ENCODE measurements at places on chromosomes 2 and 18.

- DNase-seq = no peak
Observed at GRCh38 chr2:210956101-210956500, 399.7 kb downstream of the CPS1 start.

- DNase-seq = no peak
Observed at GRCh38 chr2:136407952-136408318, 290.0 kb upstream of the CXCR4 start.

DNA sequence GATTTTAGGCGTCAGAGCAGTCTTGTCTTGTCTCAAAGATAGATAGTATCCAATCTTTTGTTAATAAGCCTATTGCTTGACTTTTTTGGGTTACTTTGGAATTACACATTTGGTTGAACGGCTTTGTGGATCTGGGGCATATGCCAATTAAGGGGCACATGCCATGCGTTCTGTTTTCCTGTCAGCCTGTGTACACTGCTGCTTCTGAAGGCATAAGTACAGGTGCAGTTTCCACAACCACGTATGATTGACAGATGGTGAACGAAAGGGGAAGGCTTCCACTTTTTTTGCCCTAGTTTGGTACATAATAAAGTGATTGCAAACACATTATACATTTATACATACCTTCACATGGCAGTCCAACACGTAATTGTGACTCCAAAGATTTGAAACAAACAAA lies 102.3 kb downstream of the RAPH1 start:
- DNase-seq = no peak

DNA sequence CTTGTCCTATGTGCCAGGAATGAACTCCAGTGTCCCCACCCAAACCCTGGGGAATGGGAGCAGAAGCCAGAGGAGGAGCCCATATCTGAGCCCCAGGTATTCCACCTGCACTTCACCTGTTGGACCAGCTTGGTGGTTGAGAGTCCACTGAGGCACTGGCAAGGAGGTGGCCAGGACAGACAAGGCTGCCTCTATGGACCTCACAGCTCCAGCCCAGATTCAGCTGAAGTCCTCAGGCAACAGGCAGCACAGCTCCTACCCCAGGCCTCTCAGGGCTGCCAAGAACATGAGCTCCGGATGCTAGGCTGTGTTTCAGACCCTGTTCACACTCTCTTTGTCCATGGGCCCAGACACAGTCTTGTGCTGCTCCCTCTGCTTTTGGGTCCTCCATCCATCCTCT lies 2.9 kb upstream of the IL1F10 start:
- DNase-seq = no peak

- no peak for DNase-seq
Observed at GRCh38 chr2:3959372-3959771, 256.0 kb downstream of the DCDC2C start.

DNA sequence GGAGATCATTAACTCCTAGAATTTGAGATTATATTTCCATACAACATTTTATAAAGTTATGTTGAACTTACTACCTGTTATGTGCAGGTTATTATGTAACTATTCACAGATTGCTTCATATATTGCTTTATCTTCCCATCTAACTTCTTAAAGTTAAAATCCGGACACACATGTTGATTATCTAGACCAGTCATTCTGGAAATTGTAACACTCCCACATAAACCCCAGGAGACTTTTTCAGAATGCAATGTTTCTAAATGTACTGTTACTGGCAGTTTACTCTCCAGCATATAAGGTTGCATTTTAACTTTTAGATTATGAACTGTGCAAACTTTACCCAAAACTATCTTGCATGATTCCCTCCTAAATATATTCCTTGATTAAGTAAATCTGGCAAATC lies 70.5 kb upstream of the FAM117B start:
- no peak for DNase-seq

- DNase-seq = no peak
Observed at GRCh38 chr2:85766229-85766628, 12.4 kb downstream of the ATOH8 start.

DNA sequence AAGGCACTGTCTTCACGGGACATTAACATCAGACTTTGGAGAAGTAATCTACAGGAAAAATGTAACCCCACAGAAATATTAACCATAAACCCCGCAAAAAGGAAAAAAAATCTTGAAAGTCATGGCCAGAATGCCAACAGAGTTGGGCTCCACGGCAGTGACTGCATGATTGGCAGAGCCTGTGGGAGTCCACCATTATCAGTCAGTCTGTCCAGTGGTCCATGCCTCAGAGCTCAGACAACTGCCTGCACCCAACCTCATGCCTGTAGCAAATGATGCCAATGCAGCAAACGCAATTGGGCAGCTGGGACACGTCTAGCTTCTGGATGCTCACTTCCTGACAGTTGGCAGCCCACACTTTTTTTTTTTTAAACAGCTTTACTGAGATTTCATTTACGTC lies 5.1 kb upstream of the PPIG start:
- no peak for DNase-seq

DNA sequence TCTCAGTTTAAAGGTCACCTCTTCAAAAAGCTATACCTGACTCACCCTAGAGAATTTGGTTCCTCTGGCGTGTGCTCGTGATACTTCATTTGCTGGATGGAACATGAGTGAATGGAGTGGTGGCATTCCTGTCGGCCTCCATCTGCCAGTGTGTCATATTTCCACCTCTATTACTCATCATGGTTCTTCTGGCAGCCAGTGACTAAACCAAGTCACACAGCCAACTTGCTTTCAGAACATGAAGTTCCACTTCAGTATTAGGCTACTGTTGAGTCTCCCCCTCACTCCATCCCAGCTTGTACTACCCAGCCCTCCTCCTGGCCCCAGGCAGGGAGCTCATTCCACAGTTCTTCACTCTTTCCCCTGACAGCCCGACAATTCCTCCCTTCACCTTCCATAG lies 169.8 kb downstream of the MREG start:
- no peak for DNase-seq

DNA sequence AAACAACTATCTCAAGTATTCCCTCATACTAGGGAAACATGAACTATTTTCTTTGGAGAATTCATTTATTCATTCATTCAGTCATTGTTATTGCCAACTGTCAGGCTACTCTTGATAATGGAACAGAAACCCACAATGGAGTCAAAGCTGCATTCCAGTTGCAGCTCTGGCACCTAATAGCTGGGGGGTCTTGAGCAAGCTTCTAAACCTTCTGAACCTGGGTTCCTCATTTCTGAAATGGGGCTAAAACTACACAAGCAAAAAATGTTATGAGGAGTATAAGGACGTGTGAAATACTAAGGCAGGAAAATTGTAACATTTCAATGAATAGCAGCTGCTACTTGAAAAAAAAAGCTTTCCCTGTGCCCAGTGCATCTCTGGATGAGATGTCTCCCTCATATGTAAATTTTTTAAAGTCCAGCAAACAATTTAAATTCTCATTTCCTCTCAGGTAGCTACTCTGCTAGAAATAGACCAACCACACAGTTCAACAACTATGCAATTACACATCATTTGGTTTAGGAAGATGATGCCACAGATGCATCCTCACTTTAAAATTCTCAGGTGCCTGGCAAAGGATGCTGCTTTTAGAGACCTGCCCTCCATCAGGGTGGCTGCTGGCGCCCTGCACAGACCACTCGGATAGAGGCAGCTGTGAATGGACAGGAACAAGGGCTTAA lies 38.5 kb downstream of the SPRED2 start:
- DNase-seq = no peak

GRCh38 chr2:236088368-236089057 lies 79.7 kb downstream of the GBX2 start:
- DNase-seq = no peak

DNA sequence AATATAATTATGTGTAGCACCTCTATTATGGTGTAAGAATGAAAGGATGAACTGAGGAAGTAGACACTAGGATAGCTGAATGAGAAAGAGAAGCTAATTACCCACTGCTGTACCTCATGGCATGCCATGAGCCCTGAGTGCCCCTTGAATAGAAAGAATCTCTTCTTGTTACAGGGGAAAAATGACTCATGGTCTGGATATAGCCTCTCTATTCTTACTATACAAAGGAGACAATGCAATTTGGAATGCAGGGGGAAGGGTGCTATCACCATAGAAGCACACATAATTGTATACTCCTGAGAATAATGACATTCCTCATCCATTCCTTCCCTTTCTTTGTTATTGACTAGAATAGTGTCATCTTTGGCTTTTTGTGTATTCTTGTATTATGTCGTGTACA lies 385.2 kb downstream of the CDH7 start:
- DNase-seq = no peak

- peak; percentile 22 for DNase-seq
Observed at GRCh38 chr2:233385489-233386044, 31.3 kb downstream of the DGKD start.

DNA sequence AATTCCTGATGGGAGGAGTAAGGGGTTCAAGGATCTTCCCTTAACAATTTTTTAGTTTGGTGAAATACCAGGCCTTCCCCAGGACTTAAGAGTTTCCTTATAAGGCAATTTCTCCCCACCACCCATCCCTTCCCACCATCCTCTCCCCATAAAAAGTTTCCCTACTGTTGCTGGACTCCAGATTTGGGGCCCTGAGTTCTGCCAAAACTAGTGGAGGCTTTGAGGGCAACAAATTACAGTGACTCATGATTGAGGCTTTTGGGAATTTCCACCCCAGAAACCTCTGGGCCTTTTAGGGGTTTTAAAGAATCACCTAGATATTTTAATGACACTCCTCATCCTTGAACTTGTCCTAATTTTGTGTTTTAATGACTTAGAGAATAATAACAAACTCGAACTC lies 14.3 kb upstream of the EN1 start:
- no peak for DNase-seq

DNA sequence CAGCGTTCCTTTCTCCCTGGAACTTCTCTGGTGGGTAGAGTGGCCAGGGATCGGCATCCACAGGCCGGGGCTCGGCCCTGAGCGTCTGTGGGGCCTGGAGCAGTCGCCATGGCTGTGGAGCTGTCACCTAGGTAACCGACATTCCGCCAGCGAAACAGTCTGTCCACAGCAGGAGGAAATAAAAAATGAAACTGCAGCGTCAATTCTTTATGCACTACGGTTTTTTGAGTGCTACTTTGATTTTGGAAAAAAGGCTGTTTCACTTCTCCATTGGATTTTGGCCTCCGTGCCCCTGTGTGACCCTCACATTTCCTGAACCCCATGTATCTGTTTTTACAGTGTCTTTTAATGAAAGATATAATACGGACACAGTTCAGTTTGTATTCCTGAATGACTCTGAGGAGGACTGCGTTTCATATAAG lies 163.4 kb downstream of the LDLRAD4 start:
- no peak for DNase-seq

GRCh38 chr2:195706161-195706900 lies 49.3 kb downstream of the SLC39A10 start:
- no peak for DNase-seq

All from activated CD8-positive, alpha-beta memory T cell treated with anti-CD3 and anti-CD28 coated beads for 1 hour (primary cell).